ENCODE measurements at places on chromosomes 3 and 15.

DNA sequence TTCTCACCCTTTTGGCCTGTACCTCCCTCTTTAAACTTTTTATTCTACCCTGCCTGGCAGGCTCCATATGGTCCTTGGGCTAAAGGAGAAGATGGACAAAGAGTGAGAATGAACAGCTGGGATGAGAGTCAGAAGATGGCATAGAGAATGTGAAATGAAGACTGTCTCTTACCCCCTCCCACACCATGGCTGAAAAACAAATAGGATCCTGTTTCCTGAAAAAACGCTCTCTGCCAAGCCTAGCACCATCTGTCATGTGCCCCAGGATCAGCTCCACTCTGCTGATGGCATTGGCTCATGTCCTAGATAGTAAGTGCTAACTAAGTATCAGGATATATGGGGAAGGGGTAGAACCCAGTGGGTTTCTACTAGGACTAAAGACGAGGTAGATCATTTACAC, 238.6 kb downstream of the MEX3B start:
- DNase-seq, result no peak
- no peaks in the 10 kb centered on the region for H3K36me3 ChIP-seq
- H3K4me1 ChIP-seq, result no peaks in the 10 kb centered on the region
- H3K4me3 ChIP-seq, result no peak overlapping the region

DNA sequence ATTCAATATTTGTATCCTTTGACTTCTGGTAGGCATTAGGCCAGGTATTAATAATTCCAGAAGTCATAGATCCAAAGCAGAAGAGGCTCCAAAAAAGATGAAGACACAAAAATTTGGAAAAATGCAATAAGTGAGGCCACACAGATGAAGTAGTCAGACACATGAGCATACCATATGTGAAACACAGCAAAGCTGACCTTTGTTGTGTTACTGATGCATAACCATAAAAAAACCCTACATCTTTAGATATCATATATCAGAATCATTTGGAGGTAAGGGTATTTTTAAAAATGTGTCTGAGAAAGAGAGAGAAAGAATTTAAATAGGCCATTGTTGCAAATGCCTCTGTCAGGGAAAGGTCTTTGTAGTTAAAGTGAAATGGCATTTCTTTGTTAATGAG, 314.9 kb downstream of the SLC9A9 start:
- no peaks in the 10 kb centered on the region for H3K27me3 ChIP-seq
- H3K36me3 ChIP-seq, result no peaks in the 10 kb centered on the region
- H3K27ac ChIP-seq, result no peak overlapping the region
- no peak overlapping the region for H3K4me3 ChIP-seq
- DNase-seq, result no peak

- H3K27me3 ChIP-seq, result no peaks in the 10 kb centered on the region
- no peak for DNase-seq
These were observed 182.8 kb upstream of the TOPAZ1 start for GRCh38 chr3:44058868-44059203.

DNA sequence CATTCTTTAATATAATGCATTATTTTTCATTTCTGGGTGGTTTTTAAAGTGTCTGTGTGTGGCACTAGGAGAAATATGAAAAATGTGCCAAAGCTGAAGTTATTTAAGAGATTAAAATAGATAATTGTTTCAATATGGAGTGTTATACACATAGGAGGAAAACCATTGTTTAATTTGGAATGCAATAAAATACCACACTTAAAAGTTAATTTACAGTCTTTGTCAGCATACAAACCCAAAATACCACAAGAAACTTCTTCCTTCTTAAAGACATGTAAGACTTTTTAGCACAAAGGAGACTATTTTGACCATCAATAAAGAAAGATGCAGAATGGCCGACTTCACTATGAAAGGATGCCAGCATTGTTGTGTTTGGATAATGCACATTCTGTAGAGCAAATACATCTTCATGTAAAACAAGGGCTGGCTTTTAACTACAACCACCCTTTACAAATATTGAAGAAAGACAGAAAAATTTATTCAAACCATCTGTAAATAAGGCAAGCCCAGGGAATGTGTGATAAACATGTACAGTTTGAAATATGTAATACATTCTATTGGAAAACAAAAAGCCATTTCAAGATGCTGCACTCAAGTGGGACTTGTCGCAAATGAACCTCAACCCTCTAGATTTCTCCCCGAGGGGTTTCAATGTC, 1146.6 kb downstream of the ROBO1 start:
- H3K4me3 ChIP-seq, result no peak overlapping the region
- no peak overlapping the region for H3K27ac ChIP-seq
- DNase-seq, result no peak

- no peaks in the 10 kb centered on the region for H3K27me3 ChIP-seq
- no peak overlapping the region for H3K4me3 ChIP-seq
- no peaks in the 10 kb centered on the region for H3K4me1 ChIP-seq
These were observed 519.3 kb upstream of the ARPP21 start for GRCh38 chr3:35120026-35120425.

- H3K4me1 ChIP-seq, result no peaks in the 10 kb centered on the region
- DNase-seq, result peak; percentile 6
- H3K4me3 ChIP-seq, result no peak overlapping the region
- no peaks in the 10 kb centered on the region for H3K27me3 ChIP-seq
These were observed 142.9 kb upstream of the BFSP2 start for GRCh38 chr3:133256787-133257483.

GRCh38 chr15:39961051-39961450, 27.1 kb downstream of the EIF2AK4 start:
- H3K4me1 ChIP-seq, result no peaks in the 10 kb centered on the region
- no peak overlapping the region for H3K4me3 ChIP-seq
- H3K27me3 ChIP-seq, result no peaks in the 10 kb centered on the region
- DNase-seq, result no peak
- peaks cover 61% of the 10 kb centered on the region for H3K36me3 ChIP-seq

DNA sequence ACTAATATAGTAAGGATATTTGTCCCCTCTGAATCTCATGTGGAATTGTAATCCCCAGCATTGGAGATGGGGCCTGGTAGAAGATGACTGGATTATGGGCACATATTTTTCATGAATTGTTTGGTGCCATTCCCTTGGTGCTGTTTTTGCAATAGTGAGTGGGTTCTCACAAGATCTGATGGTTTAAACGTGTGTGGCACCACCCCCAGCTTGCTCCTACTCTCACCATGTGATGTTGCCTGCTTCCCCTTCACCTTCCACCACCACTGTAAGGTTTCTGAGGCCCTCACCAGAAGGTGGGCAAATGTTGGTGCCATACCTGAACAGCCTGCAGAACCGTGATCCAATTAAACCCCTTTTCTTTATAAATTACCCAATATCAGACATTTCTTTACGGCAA, 28.1 kb upstream of the SERPINI2 start:
- H3K4me3 ChIP-seq, result no peak overlapping the region
- no peak overlapping the region for H3K27ac ChIP-seq
- H3K36me3 ChIP-seq, result no peaks in the 10 kb centered on the region
- H3K4me1 ChIP-seq, result no peaks in the 10 kb centered on the region

- peak overlapping the region; percentile 82 for H3K4me3 ChIP-seq
- H3K27ac ChIP-seq, result peak overlapping the region; percentile 86
- DNase-seq, result no peak
- peaks cover 5% of the 10 kb centered on the region for H3K4me1 ChIP-seq
- H3K36me3 ChIP-seq, result no peaks in the 10 kb centered on the region
These were observed 716 bp upstream of the KLHL24 start for GRCh38 chr3:183634707-183635106.

DNA sequence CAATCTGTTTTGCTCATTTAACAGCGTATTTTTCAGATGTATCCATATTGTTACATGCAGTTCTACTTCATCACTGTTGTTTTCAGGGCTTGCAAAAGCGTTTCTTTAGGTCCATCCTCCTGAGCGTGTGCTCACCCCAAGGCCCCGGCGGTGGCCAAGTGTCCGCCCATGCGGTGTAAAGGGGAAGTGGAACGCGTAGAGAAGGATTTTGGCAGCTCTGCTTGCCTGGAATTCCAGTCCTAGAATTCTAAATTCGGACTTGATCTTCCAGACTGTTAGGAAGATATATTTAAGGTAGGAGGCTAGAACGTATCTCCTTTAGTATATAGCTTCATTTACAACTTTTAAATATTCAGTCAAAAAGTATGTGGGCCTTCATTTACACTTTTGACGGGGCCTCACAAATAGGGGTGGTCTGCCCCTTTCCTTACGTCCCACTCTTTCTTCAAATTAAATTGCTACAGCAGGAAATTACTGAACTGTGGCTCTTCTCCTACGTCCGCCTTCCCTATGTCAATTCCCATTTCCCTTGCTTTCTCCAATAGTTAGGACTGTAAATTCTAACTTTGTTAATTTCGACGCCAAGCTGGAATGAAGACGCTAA, 609 bp upstream of the TBC1D23 start:
- H3K4me1 ChIP-seq, result peaks cover 71% of the 10 kb centered on the region
- no peaks in the 10 kb centered on the region for H3K36me3 ChIP-seq
- DNase-seq, result peak; percentile 73
- peak overlapping the region; percentile 94 for H3K4me3 ChIP-seq

GRCh38 chr3:105747060-105747541, 121.7 kb downstream of the CBLB start:
- H3K27ac ChIP-seq, result peak overlapping the region; percentile 55
- peaks cover 38% of the 10 kb centered on the region for H3K36me3 ChIP-seq
- H3K27me3 ChIP-seq, result no peaks in the 10 kb centered on the region
- H3K4me1 ChIP-seq, result peaks cover 44% of the 10 kb centered on the region
- no peak overlapping the region for H3K4me3 ChIP-seq

DNA sequence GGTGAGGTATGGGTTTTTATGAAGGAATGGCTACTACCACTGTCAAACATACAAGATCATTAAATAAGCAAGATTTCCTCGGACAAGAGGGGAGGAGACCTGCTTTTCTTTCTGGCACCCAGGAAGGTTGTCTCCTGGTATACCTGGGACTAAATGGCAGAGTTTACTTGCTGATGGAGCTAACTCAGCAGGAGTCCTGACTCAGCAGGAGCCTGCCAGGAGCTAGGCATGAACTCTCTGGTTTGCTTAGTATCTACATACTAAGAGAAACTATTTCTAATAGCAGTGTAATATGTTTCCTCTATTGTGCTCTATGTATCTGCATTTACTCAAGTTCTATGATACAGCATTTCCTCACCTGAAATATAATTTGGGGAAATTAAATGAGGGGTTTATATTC, 404.2 kb downstream of the RSL24D1 start:
- no peaks in the 10 kb centered on the region for H3K4me1 ChIP-seq
- no peaks in the 10 kb centered on the region for H3K36me3 ChIP-seq
- H3K27me3 ChIP-seq, result no peaks in the 10 kb centered on the region
- DNase-seq, result no peak
- no peak overlapping the region for H3K4me3 ChIP-seq

GRCh38 chr3:58369876-58370275, 37.2 kb downstream of the PXK start:
- H3K27ac ChIP-seq, result no peak overlapping the region
- no peak for DNase-seq
- H3K4me1 ChIP-seq, result no peaks in the 10 kb centered on the region
- H3K36me3 ChIP-seq, result no peaks in the 10 kb centered on the region
- H3K27me3 ChIP-seq, result no peaks in the 10 kb centered on the region

GRCh38 chr3:179166561-179167201, 18.5 kb downstream of the PIK3CA start:
- no peak overlapping the region for H3K4me3 ChIP-seq
- no peaks in the 10 kb centered on the region for H3K27me3 ChIP-seq
- H3K4me1 ChIP-seq, result no peaks in the 10 kb centered on the region
- H3K27ac ChIP-seq, result no peak overlapping the region

- H3K27me3 ChIP-seq, result no peaks in the 10 kb centered on the region
- no peak for DNase-seq
- H3K4me1 ChIP-seq, result 0 out of 2 replicates have a peak, but pooled peaks cover 2% of the 10 kb centered on the region
- no peak overlapping the region for H3K4me3 ChIP-seq
- H3K36me3 ChIP-seq, result no peaks in the 10 kb centered on the region
These were observed 4.2 kb downstream of the RARB start for GRCh38 chr3:25432176-25432720.

GRCh38 chr15:77535845-77536244, 96.9 kb downstream of the LINGO1 start:
- no peaks in the 10 kb centered on the region for H3K27me3 ChIP-seq
- H3K4me3 ChIP-seq, result no peak overlapping the region
- H3K36me3 ChIP-seq, result no peaks in the 10 kb centered on the region
- no peaks in the 10 kb centered on the region for H3K4me1 ChIP-seq
- no peak for DNase-seq

GRCh38 chr15:95760508-95760907, 570.0 kb upstream of the NR2F2 start:
- H3K4me1 ChIP-seq, result no peaks in the 10 kb centered on the region
- no peak overlapping the region for H3K4me3 ChIP-seq
- H3K36me3 ChIP-seq, result no peaks in the 10 kb centered on the region
- DNase-seq, result no peak

- H3K27ac ChIP-seq, result no peak overlapping the region
- no peak overlapping the region for H3K4me3 ChIP-seq
- no peak for DNase-seq
- no peaks in the 10 kb centered on the region for H3K4me1 ChIP-seq
- H3K36me3 ChIP-seq, result no peaks in the 10 kb centered on the region
- peaks cover 39% of the 10 kb centered on the region for H3K27me3 ChIP-seq
These were observed 58.5 kb downstream of the ISG20 start for GRCh38 chr15:88697276-88697675.

- peaks cover 47% of the 10 kb centered on the region for H3K4me1 ChIP-seq
- H3K4me3 ChIP-seq, result peak overlapping the region; percentile 26
- H3K36me3 ChIP-seq, result no peaks in the 10 kb centered on the region
- H3K27me3 ChIP-seq, result no peaks in the 10 kb centered on the region
These were observed 25.2 kb upstream of the CNTN3 start for GRCh38 chr3:74639681-74640080.

GRCh38 chr15:65421360-65422215, 1.2 kb downstream of the IGDCC4 start:
- peak; percentile 23 for DNase-seq
- peaks cover 22% of the 10 kb centered on the region for H3K27me3 ChIP-seq
- no peak overlapping the region for H3K27ac ChIP-seq
- peaks cover 10% of the 10 kb centered on the region for H3K4me1 ChIP-seq

DNA sequence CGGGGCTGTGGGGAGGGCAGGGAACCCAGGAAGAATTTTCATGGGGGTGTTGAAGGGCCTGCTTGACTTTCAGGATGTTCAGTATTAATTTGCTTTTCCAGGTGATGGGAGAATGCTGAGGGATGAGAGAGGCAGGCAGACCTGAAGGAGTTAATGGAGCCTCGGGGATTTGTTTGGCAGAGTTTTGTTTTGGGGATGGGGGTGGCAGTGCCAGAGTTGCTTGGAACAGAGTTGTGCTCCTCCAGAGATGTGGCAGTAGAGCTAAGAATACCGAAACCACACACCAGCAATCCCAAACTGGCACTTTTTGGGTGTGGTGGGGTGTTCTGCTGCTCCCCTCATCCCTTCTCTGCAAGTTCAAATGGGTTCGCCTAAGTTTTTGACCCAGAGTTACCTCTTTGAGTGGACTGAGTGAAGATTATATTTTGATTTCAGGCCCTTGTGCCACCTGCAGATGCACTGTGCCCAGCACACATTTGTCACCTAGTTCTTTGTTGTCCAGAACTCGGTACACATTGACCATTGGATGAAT, 1.6 kb downstream of the BOC start:
- no peaks in the 10 kb centered on the region for H3K27me3 ChIP-seq
- DNase-seq, result peak; percentile 43
- H3K4me3 ChIP-seq, result peak overlapping the region; percentile 94

GRCh38 chr3:75768303-75769017, 16.9 kb downstream of the ZNF717 start:
- H3K27me3 ChIP-seq, result no peaks in the 10 kb centered on the region
- no peaks in the 10 kb centered on the region for H3K4me1 ChIP-seq
- 0 out of 2 replicates have a peak, but pooled peaks cover 6% of the 10 kb centered on the region for H3K36me3 ChIP-seq
- DNase-seq, result no peak
- H3K27ac ChIP-seq, result no peak overlapping the region

GRCh38 chr3:193229851-193230420, 11.1 kb upstream of the PLAAT1 start:
- no peaks in the 10 kb centered on the region for H3K36me3 ChIP-seq
- no peaks in the 10 kb centered on the region for H3K27me3 ChIP-seq
- DNase-seq, result no peak
- H3K4me3 ChIP-seq, result no peak overlapping the region
- no peaks in the 10 kb centered on the region for H3K4me1 ChIP-seq

All from GM23248 (cell line).